T-helper 2 cell treated with Interferon-gamma antibody and Interleukin-4, amounts not matched to agents 5 μg/mL and 100 μg/mL, for 36 hours (primary cell): ENCODE measurements at places on chromosomes 11 and 22.
A peak's percentile ranks its signal among the peaks of the same experiment; 100 is the strongest.

DNA sequence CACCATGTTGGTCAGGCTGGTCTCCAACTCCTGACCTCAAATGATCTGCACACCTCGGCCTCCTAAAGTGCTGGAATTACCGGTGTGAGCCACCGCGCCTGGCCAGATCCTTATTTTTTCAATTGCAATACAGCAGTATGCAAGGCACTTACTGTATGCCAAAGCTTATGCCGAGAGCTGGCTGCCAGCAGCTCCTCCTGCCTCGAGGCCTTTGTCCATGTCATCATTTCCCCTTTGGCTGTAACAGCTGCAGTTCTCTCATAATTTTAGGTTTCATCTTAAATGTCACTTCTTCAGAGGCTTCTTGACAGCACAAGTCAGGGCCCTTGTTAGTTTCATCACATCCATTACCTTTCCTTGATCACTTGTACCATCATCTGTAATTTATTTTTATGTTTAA, 1.5 kb upstream of the SREBF2 start:
- peak overlapping the region; percentile 99 for H3K27ac ChIP-seq
- H3K4me1 ChIP-seq = peaks cover 39% of the 10 kb centered on the region
- no peaks in the 10 kb centered on the region for H3K27me3 ChIP-seq
- DNase-seq = no peak
- H3K4me3 ChIP-seq = peak overlapping the region; percentile 94
- peaks cover 47% of the 10 kb centered on the region for H3K36me3 ChIP-seq

DNA sequence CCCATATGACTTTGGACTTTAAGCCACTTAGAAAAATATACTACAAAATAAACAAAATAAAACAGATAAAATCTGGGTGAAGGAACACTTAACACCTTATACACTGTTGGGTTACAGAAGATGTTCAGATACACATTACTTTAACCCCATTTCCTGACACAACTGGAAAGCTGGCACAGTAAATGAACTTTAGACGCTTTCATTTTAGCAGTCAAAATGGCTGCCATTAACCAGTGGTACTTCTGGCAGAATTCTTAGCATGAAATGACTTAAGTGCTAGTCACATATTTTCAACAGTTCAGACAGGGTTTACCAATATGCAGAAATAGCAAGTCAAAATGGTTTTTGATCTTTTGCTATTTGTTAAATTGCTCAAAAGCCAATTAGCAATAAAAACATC, 37.9 kb downstream of the PIK3C2A start:
- no peak for DNase-seq
- H3K27ac ChIP-seq = no peak overlapping the region
- no peaks in the 10 kb centered on the region for H3K27me3 ChIP-seq

- H3K4me1 ChIP-seq = no peaks in the 10 kb centered on the region
- H3K36me3 ChIP-seq = no peaks in the 10 kb centered on the region
- no peak overlapping the region for H3K27ac ChIP-seq
- no peak overlapping the region for H3K4me3 ChIP-seq
- no peaks in the 10 kb centered on the region for H3K27me3 ChIP-seq
These were observed 39.8 kb upstream of the MUC5AC start for GRCh38 chr11:1117992-1118391.

DNA sequence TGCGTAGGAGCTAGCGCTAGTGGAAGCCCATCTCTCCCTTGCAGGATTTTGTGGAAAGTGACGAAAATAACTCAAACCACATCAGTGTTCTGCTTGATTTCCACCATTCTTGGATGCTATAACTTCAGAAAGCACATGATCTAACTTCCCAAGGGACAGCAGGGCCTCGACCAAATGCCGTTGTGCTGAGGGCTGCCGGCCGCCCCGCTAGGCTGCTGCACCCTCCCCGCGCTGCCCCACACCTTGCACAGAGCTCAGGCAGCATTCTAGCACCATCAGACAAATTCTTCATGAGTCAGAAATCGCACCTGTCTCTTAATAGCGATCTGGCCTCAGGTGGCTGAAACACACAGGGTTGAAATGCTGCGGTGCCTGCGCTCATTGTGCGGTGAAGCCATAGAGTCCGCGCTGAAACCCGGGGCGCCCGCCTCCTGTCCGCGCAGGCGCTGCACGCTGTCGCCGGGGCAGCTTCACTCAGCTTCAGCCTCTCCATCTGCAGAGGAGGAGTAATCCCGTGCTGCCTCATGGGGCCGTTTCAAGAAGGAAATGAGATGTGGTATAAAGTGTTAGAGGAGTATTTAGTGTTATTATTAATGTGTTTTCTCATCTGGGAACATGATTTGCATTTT, 59.2 kb upstream of the B3GAT1 start:
- no peaks in the 10 kb centered on the region for H3K36me3 ChIP-seq
- DNase-seq = no peak
- no peaks in the 10 kb centered on the region for H3K4me1 ChIP-seq
- H3K27ac ChIP-seq = no peak overlapping the region
- no peak overlapping the region for H3K4me3 ChIP-seq

DNA sequence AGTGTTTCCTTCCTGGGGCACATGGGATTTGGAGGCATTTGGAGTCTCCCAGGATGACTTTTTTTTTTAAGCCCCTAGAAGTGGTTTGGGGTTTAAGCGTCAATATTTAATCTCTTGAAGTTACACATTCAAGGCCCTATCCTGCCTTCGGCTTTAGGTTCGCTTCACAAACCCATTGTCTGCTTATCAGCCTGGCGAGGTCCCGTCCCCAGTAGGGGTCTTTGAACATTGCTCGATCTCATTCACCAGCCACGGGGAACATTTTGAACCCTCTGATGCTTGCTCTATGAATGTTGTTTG, 75.9 kb downstream of the KCNQ1 start:
- H3K27ac ChIP-seq = no peak overlapping the region
- DNase-seq = no peak
- H3K4me3 ChIP-seq = no peak overlapping the region
- H3K27me3 ChIP-seq = no peaks in the 10 kb centered on the region

GRCh38 chr11:133694701-133695100, 150.6 kb downstream of the SPATA19 start:
- H3K4me3 ChIP-seq = no peak overlapping the region
- no peak overlapping the region for H3K27ac ChIP-seq
- no peaks in the 10 kb centered on the region for H3K36me3 ChIP-seq
- no peak for DNase-seq
- no peaks in the 10 kb centered on the region for H3K27me3 ChIP-seq
- H3K4me1 ChIP-seq = no peaks in the 10 kb centered on the region

GRCh38 chr22:36238373-36239149, 766 bp downstream of the APOL2 start:
- no peak for DNase-seq
- H3K4me3 ChIP-seq = peak overlapping the region; percentile 93
- H3K4me1 ChIP-seq = peaks cover 45% of the 10 kb centered on the region
- peaks cover 2% of the 10 kb centered on the region for H3K27me3 ChIP-seq
- peaks cover 55% of the 10 kb centered on the region for H3K36me3 ChIP-seq
- peak overlapping the region; percentile 90 for H3K27ac ChIP-seq

DNA sequence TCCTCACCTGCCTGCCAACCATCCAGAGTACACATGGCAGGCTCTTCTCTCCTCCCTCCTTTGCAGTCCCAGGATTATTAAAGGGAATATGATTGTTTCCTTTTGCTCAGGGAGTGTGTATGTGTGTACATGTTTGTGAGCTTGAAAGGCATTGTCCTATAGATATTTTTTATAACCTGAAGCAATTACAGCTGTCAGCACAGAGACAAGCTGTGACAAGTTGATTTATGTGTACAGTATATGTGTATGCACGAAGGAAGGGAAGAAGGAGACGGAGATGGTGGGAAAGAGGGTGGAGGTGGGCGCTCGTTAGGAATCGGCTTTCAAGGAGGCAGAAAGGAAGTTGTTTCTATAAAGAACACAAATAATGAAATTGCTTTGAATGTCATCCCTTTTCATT, 537.0 kb downstream of the NTM start:
- H3K27ac ChIP-seq = no peak overlapping the region
- no peak overlapping the region for H3K4me3 ChIP-seq
- peaks cover 37% of the 10 kb centered on the region for H3K27me3 ChIP-seq
- no peak for DNase-seq
- no peaks in the 10 kb centered on the region for H3K4me1 ChIP-seq
- H3K36me3 ChIP-seq = no peaks in the 10 kb centered on the region

GRCh38 chr11:12122083-12122482, 11.7 kb downstream of the MICAL2 start:
- no peak overlapping the region for H3K27ac ChIP-seq
- no peak for DNase-seq
- no peaks in the 10 kb centered on the region for H3K27me3 ChIP-seq
- H3K36me3 ChIP-seq = peaks cover 11% of the 10 kb centered on the region

DNA sequence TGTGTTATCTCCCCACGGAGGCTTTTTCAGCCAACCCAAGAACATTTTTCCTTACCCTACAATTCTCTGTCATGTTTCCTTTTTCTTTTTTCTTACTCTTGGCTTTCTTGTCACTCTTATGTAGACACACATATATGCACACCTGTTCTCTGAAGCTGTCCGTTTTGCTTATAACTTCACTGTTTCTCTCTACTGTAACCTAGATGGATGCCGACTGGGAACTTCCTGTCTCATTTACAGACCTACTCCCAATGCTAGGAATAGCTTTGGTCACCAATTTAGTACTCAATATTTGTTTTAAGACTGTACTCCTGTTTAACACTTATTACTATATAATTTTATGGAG, 9.9 kb upstream of the CASP12 start:
- no peaks in the 10 kb centered on the region for H3K27me3 ChIP-seq
- H3K4me1 ChIP-seq = peaks cover 6% of the 10 kb centered on the region
- no peak for DNase-seq

GRCh38 chr22:42396621-42397331, 35.4 kb downstream of the NFAM1 start:
- peaks cover 8% of the 10 kb centered on the region for H3K27me3 ChIP-seq
- DNase-seq = no peak
- H3K36me3 ChIP-seq = no peaks in the 10 kb centered on the region
- peaks cover 4% of the 10 kb centered on the region for H3K4me1 ChIP-seq
- no peak overlapping the region for H3K27ac ChIP-seq
- H3K4me3 ChIP-seq = no peak overlapping the region

GRCh38 chr11:132848336-132848735, 684.0 kb downstream of the OPCML start:
- no peaks in the 10 kb centered on the region for H3K36me3 ChIP-seq
- H3K27ac ChIP-seq = no peak overlapping the region
- no peaks in the 10 kb centered on the region for H3K4me1 ChIP-seq
- no peak for DNase-seq
- H3K4me3 ChIP-seq = no peak overlapping the region
- no peaks in the 10 kb centered on the region for H3K27me3 ChIP-seq

- no peak for DNase-seq
- H3K27ac ChIP-seq = peak overlapping the region; percentile 8
- no peaks in the 10 kb centered on the region for H3K27me3 ChIP-seq
- H3K4me3 ChIP-seq = no peak overlapping the region
- no peaks in the 10 kb centered on the region for H3K36me3 ChIP-seq
- H3K4me1 ChIP-seq = peaks cover 4% of the 10 kb centered on the region
These were observed 7.0 kb downstream of the SERHL2 start for GRCh38 chr22:42560781-42561180.

DNA sequence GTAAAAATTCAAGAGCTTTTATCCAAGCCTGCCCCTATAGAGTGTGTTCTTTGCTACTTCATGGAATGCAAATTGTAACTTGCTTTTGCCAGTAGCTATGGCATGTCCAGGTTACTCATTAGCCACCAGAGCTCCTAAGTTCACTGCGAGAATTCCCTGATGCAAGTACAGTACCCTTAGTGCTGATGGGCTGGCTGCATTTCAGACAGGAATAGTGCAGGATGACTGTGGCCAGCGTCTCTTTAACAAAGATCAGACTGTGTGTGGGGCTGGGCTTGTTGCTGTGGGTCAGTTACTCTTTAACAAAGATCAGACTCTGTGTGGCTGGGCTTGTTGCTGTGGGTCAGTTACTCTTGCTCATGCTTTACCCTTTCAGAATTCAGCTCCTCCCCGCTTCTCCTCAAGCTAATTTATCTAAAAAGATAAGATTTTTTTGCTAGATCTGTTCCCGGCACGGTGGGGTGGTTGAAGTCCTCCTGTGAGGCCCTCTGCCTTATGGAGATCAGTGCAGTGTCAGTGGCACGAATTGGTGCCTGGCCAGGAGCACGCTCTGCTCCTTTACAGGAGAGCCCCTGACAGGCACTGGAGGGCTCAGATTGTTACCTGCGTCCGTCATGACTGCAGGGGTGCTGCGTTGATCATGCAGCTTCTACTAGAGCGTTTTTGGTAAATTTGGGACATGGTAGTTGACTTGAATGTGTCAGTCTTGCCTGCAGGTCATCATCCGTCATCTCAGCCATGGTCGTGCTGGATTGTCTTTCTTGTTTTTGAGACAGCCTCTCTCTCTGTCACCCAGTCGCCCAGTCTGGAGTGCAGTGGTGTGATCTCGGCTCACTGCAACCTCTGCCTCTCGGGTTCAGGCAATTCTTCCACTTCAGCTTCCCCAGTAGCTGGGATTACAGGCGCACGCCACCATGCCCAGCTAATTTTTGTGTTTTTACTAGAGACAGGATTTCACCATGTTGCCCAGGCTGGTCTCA, 27.0 kb downstream of the AP2A2 start:
- peaks cover 7% of the 10 kb centered on the region for H3K36me3 ChIP-seq
- H3K27ac ChIP-seq = no peak overlapping the region
- no peak overlapping the region for H3K4me3 ChIP-seq
- no peak for DNase-seq
- peaks cover 3% of the 10 kb centered on the region for H3K4me1 ChIP-seq
- no peaks in the 10 kb centered on the region for H3K27me3 ChIP-seq

DNA sequence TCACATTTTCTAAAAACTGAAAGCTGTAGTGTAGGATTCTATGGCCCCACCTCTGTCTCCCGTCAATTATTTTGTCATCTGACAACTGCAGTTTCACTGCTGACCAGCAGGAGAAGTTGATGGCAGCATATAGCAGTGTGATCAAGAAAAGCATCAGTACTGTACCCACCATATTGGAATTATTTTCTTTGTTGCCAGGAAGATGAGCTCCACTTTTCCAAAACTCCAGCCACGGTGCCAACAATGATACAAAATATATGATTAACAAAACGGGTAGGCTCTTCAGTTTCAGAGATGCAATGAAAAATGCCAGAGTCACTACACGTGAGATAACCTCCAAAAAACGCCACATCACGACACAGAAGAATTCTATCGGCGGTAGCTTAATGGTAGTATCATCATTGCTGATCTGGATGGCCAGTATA, 41.3 kb downstream of the XKR3 start:
- H3K27ac ChIP-seq = no peak overlapping the region
- H3K36me3 ChIP-seq = no peaks in the 10 kb centered on the region
- no peaks in the 10 kb centered on the region for H3K27me3 ChIP-seq
- no peak for DNase-seq
- H3K4me1 ChIP-seq = peaks cover 9% of the 10 kb centered on the region

- DNase-seq = no peak
- H3K27ac ChIP-seq = no peak overlapping the region
- H3K4me3 ChIP-seq = no peak overlapping the region
These were observed 21.3 kb upstream of the OR52M1 start for GRCh38 chr11:4523666-4524065.
